Right lung (tissue), 10 donors: ENCODE measurements at places on chromosomes 2 and 18. TPM values are rescaled to one million over a fixed set of nuclear protein-coding genes. Genes with fewer than 3 reads are reported as not detected.

CNRIP1 gene
- polyA plus RNA-seq: 54.6 TPM

DNA sequence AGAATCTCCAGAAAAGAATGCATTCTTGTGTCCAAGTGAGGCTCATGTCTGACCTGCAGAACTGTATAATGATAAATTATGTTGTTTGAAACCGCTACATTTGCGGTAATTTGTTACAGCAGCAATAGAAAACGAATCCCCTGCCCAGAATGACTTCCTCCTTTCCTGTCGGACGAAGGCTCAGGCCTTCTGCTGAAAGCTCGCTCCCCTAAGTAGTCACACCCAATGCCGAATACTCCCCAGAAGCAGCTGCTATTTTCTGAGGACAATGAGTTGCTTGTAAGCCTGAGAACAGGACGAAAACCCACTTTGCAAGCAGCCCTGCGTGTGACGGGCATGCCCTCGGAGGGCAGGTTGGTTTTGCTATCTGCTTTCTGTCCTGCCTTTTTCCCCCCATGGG, 27.7 kb upstream of the PTPN4 start:
- DNase-seq: no peak

LCT gene
- polyA plus RNA-seq: 0.09 TPM

DNA sequence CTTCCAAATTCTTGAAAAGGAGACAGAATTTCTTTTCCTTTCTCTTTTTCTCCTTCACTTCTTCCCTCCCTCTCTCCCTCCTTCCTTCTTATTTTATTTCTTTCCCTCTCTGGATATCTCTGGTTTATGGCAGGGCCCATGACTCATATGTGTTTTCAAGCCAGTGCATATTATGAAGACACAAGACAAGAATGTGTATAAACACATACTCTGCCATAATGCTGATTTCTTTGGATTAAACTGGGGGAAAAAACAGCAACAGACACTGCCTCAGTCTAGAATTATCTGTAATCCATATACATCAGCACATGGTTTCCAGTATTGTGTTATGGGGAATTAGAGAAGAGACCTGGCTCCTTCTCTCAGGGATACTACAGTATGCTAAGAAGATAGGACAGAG, 82.8 kb upstream of the CPO start:
- DNase-seq: no peak

EVX2 gene
- polyA plus RNA-seq: 0.03 TPM

GRCh38 chr2:67318993-67319481, 78.1 kb upstream of the ETAA1 start:
- no peak for DNase-seq

DNA sequence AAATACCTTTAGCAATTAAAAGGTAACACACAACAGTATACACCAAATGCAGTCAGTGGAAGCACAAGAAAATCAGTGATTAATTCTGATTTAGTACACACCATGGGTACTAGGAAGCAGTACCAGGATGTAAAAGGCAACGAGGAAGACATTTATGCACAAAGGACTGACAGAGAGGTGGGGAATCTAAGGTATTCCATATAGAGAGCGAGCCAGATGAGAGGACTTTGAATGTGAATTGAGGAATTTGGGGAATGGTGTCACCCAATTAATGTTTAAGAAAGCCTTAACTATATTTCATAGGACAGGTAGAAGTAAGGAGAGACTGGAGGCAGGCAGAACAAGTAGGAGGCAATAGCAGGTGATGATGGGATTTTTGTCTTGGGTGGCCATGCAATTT, 11.7 kb downstream of the CPS1 start:
- DNase-seq: no peak

DNA sequence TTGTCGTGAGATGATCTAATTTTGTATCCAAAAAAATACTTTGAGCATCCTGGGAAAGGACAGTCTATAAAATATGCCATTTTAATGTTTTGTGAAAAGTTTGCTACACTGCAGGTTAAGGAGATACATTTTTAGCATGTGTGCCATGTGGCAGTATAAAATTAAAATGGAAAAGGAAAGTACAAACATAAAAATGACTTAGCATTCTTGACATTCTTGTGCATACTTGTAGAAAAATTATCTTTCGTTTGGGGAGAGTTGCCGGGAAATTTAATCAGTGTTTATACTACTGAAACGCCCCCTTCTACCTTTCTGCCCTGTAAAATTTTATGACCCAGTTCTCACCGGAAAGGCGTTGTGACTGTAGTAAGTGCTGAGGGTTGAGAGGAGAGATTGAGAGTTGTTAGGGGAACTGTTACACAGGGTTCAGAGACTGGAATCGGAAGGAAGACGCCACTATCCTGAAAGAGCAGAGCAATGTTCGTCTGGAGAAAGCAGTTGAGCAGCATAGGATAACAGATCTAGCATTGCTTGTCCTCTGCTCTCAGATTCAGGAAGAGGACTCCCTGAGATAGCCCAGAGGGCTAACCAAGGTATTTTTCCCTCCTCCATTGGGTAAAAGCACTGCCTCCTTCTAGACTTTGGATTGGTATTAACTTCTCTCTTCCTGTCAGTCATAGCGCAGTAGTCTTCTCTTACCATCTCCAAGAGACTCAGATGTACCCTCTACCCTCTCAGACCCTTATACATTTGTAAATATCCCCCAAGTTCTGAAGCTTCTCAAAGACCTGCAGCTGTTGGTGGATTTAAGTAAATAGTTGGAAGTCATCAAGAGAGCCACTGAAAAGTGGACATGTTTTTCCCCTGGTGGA, 2.7 kb downstream of the CDH20 start:
- DNase-seq: no peak

BCL2 gene
- 12.6 TPM for polyA plus RNA-seq

PARD6G gene
- 18.6 TPM for polyA plus RNA-seq

- DNase-seq: no peak
Observed at GRCh38 chr2:134324947-134325346, 71.1 kb downstream of the MGAT5 start.

DNA sequence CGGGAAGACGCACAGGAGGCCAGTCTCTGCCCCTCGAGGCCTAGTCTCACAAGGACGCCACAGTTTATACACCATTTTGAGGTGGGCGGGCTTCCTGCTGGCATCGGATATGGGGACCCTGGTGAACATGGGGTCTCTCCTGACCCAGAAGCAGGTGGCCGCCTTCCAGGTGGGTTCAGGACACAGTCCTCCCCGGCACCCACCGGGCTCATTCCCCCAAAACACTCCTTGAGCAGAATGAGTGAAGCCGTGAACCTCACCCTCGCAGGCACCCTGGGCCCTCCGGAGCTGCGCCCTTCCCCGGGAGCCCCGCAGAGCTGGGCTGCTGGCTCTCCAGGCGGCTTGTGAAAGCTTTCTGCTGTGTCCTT, 6.5 kb downstream of the NFATC1 start:
- DNase-seq: no peak

- peak; percentile 66 for DNase-seq
Observed at GRCh38 chr18:58321986-58322385, 278.0 kb downstream of the NEDD4L start.

GRCh38 chr2:227280895-227281294, 44.2 kb upstream of the MFF start:
- DNase-seq: no peak

AQP12B gene
- polyA plus RNA-seq: not detected

REG3G gene
- not detected for polyA plus RNA-seq
